ENCODE measurements at places on chromosomes 6 and 20.

DNA sequence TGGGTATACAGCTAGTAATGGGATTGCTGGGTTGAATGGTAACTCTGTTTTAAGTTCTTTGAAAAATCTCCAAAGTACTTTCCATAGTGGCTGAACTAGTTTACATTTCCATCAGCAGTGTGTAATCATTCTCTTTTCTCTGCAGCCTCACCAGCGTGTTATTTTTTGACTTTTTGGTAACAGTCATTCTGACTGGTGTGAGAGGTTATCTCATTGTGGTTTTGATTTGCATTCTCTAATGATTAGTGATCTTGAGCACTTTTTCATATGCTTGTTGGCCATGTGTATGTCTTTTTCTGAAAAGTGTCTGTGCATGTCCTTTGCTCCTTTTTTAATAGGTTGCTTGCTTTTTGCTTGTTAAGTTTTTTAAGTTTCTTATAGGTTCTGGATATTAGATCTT lies 194.2 kb upstream of the PHACTR1 start:
- DNase-seq: no peak

DNA sequence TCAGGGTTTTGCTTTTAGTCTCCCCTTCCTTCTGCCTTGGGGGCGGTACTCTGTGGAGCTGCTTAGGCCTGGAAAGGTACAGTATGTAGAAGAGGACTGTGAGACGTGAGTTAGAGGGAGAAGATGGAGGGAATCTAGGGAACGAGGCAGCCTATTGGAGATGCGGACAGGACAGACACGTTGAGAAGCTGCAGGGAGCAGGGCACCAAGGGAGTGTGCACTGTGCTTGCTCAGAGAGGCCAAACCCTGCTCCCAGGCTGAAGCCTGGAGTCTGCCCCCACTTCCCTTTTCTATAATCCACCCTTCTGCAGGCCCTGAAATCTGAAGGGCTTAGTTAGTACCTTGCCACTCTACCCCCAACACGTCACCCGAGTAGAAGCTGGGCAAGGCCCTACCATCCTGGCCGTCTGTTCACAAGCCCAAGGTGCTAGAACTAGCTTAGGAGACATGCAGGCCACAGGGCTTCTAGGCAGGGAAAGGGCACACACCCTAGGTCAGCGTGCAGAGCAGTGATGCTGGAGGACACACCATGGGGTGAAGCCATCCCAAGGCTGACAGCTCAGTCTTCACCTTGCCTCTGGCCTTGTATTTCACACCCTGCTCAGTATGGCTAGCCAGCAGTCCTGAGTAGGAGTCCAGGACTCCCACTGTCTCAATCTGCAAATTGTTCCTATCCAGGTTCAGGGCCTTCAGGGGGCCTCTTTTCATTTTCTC lies 6.9 kb downstream of the TP53INP2 start:
- DNase-seq: peak; percentile 21

DNA sequence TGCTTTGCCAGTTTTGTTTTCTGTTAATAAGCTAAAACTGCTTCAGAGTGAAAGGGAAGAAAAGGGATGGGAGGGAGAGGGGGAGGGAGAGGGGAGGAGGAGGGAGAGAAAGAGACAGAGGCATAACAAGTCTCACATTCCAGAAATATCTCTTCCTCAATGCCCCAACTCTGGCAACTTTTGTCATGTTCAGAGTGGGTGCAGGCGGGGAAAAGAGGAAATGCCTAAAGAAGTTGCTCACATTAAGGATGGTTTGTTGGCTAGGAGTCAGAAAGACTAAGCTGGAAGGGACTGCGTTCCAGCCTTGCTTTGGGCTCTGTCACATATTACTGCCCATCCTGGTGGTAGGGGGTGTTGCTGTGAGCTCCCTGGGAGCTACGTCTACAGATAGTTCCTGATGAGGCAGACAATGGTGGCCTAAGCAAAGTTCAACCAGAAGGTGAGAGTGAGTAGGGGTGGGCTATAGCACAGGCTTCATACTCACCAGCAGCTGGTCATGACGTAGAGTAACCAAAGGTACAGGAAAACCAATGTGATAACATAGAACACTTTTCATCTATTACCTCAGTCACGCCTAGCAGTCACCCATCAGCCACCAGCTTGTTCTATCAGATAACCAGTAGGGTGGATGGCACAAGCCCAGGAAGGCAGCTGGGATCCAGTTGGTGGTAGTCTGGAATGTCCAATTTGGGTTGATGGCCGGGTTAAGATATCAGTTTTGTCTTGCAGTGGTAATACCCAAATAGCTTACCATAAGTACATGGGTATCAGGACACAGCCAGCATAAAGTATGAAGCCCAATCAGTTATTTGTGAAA lies 2.1 kb downstream of the TSPYL4 start:
- no peak for DNase-seq

DNA sequence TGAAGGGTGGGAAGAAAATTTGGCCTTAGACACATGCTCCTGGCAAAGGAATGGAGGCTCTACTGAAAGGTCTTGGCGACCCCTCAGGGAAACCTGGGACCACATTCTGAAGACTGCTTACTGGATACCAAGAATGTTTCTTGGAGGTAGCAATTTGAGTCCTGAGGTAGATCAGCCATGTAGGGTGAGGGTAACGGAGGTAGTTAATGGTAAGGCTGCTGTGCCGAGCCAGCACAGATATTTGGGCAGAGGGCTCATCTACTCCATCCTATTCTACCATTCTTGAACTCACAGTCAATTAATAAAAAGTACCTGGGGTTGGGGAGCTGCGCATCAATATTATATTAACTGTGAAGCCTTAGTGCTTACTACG lies 401 bp upstream of the PHF3 start:
- no peak for DNase-seq
